ENCODE measurements at places on chromosomes 3 and 15.

DNA sequence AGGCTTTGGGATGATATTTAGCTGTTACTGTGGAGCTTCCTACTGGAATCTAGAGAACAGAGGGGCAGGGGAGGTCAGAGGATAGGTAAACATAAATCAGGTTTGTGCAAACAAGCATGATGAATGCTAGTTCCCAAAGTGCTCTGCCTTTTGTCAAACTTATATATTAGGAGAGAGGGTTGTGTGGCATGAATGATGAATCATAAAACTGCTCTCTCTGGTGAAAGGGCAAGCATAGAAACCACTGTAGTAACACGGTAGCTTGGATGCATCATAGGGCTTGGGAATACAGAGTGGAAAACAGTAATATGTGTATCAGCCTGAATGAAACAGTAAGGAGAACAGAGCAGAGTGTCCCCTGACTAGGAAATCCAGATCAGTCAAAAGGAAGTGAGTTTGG is 486.7 kb downstream of the IL5RA start:
- DNase-seq: no peak

- no peak for DNase-seq
Observed at GRCh38 chr15:89649013-89649625, 6.1 kb downstream of the KIF7 start.

- DNase-seq: no peak
Observed at GRCh38 chr3:150871192-150871591, 34.0 kb downstream of the MINDY4B start.

DNA sequence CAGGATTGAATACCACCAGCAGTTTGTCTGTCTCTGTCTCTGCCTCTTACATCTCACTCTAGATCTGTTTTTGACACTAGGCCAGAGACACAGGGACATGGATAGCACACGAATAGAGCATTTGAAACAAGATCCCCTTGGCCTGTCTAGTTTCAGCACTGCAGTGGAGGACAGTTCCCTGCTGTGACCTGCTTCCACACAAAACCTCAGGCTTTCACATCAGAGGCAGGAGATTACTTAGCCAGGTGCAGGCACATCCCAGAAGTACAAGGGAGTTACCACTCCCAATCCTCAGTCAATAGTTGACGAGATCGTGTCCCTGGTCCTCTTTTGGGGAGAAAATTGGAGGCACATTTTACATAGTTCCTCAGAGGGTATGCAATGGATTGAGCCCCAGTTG is 34.0 kb upstream of the CCK start:
- DNase-seq: peak; percentile 19

DNA sequence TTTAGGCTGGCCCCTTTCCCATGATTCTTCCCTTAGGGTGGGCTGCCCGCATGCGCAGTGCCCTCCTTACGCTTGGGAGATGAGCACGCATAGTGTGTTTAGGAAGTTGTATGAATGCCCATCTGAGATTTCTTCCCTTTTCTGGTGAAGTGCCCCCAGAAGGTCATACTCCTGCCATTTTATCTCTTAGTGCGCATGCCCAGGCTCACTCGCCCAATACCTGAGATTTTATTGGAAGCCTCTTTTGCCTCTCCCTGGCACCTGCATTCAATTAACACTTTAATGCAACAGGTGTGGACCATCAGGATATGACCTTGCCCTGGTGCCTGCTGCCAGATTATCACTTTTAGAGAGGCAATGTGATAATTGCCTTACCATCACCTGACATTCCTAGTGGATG is 36.6 kb downstream of the MKRN3 start:
- DNase-seq: no peak

GRCh38 chr3:132293251-132293650 is 24.0 kb upstream of the ACP3 start:
- DNase-seq: no peak
